Astrocyte of the spinal cord (primary cell): ENCODE measurements at places on chromosomes 6 and 20.

- DNase-seq, result no peak
Measured at GRCh38 chr6:71474942-71475341, 186.3 kb downstream of the OGFRL1 start.

- no peak for DNase-seq
Measured at GRCh38 chr6:116422238-116422637, 38.9 kb upstream of the CALHM6 start.

DNA sequence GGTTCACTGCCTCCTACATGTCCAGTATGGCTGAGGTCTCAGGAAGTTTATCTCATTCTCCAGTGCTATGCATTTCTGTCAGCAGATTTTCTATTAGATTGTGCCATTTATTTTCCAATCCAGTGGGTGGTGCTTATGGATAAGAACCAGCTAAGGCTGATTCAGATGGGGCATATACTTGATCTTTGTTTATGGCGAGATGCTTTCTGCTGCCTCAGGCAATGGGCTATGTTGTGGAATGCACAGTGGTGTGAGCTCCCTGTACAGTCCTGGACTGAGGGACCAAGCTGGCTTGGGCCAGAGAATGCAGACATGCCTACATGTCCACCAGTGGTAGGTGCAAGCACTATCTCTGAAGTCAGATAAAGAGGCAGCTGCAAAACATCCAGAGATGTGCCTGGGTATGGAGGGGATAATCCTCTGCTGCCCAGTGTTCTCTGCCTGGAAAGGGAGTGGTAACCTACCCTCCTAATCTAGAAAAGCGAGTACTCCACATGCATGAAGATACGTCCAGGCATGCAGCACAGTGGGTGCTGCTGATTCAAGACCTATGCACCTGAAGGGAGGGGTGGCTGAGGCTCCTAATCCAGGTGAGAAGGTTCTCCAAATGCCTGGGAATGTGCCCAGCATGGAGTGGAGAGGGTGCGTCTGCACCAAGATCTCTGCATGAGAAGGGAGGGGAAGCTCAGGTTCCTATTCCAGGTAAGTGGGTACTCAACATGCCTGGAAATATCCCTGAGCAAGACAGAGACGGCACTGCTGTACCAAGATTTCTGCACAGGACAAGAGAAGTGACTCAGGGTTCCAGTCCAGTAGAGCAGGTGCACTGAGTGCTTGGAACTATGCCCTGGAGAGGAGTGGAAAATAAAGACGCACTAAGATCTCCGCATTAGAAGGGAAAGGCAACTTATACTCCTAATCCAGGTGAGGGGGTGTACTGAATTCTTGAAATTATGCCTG lies 9.4 kb downstream of the CST4 start:
- no peak for DNase-seq

DNA sequence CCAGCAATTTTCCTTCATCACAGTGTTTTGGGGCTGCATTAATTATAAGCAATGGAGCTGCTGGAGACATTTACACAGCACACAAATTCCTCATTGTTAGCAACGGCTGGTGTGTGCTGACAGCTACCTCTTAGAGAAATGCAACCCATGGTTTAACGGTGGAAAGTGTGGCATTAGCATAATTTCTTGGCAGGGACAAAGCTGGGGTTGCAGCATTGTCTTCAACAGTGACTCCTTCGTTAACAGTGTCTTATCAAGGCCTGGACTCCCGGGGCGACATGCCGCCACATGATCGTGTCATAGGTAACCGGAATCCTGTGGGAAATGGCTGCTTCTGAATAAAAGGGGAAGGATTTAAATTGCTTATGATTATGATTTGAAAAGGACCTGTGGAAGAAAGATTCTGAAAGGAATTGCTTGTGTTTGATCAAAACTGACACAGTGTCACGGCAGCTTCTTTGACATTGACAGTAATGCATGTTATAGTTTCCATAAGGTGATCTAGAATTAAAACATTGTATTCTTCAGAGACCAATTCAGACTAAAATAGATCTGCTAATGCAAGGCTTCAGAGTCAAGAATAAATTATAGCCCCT lies 128.0 kb downstream of the UST start:
- peak; percentile 80 for DNase-seq

- DNase-seq, result peak; percentile 66
Measured at GRCh38 chr20:4973330-4974097, 27.8 kb downstream of the SLC23A2 start.

DNA sequence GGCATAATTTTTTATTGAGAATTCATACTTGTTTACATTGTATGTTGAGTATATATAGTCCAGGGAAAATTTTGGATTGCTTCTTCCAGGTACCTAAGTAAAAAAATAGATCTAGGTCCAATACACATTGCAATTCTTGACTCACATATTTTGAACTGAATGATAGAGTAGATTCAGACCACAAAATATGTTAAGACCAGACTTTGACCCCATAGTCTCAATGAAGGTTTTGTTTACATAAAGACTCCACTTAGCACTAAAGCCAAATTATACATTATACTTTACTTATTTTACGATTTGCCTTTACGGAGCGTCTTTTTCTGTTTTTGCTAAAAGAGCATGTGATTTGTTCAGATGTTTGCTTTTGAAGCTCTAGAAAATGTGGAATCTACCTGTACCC lies 144.1 kb upstream of the PTCHD4 start:
- DNase-seq, result no peak

DNA sequence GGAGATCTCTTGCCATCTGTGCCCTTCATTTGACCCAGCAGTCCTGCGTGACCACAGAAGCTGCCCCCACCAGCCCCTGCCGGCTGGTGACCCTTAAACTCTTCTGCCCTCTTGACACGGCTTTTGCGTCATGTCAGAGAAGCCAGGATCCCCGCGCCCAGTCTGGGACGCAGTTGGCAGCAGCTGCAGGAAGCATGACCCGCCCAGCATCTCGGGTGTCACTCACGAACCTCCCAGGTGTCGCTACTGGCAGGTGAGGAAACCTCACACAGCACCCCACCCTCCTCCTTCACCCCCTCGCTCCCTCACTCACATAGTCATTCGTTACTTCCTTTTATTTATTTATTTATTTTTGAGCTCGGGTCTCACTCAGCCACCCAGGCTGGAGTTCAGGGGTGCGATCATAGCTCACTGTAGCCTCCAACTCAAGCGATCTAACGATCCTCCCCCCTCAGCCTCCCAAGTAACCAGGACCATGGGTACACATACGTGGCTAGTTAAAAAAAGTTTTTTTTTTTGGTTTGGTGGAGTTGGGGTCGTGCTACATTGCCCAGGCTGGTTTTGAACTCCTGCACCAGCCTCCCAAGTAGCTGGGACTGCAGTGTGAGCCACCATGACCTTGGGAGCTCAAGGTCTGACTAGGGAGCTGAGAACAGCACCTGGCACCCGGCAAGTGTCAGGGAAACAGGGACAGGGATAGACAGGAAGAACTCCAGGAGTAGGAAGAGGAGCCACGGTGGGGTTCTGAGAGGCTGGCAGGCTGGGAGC lies 14.1 kb upstream of the SPDEF start:
- DNase-seq, result no peak
